Effector CD4-positive, alpha-beta T cell (primary cell): ENCODE measurements at places on chromosomes 3 and 15.

- DNase-seq: peak; percentile 39
Measured at GRCh38 chr15:74631935-74632560, 16.4 kb downstream of the CLK3 start.

DNA sequence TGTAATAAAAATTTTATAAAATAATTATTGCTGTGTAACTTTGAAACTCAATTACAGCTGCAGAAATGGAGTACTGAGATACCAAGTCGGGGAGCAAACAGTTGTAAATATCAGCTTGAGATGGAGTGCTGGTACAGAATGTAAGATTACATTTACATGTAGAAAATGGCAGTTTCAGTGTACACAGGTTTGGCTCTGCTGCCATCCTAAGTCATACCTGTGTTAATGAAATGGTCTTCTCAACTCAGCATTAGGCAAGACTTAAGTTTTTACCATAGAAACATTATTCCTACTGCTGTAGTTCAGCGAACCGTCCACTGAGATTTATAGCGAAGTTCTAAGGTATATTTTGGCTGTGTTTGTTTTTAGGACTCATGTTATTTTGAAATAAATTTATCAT lies 110.1 kb upstream of the TBL1XR1 start:
- no peak for DNase-seq

DNA sequence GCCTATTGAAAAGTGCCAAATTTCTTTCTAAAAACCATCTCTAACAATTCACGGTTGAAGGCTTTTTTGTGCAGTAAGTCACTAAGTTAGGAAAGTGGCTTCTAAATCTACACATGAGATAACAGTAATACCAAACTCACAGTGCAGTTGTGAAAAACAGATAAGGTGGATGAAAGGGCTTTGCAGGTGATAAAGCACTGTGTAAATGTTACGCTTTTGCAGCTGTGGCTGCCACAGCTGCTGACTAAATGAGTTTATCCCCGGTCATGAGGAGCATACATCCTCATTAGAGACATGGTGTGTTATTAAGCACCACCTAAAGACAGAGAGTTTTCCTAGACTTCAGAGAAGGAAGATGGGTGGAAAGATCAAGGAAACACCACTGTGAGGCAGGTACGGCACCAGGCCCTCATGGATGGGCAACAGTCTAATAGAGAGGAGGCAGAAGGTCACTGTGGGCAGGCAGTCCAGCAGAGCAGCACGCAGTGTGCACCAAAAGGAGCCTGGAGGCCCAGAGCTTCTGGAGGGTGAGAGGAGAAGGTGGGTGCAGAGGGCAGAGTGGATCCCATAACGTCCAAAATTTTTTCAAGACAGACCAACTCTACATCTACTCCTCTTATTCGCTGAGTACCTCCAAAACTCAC lies 68.5 kb downstream of the FMN1 start:
- DNase-seq: no peak

- no peak for DNase-seq
Measured at GRCh38 chr3:78660957-78661356, 1106.8 kb downstream of the ROBO1 start.

GRCh38 chr15:84400820-84401219 lies 165.2 kb downstream of the GOLGA6L4 start:
- DNase-seq: no peak

- no peak for DNase-seq
Measured at GRCh38 chr3:148727231-148727630, 29.5 kb downstream of the AGTR1 start.

DNA sequence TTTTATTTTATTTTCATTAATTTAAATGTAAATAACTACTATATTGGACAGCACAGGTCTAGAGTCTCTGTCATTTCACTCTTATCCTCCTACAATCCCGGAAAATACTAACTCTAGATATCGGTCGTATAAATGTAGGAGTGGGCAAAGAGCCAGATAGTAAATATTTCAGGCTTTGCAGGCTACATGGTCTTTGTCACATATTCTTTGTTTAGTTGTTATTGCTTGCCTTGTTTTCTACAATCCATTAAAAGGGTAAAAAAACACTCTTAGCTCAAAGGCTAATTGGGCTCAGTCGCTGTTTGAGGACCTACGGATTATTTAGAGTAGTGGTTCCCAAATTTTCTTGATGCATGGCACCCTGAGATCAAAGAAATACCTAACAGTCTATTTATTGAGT lies 1.7 kb downstream of the KNL1 start:
- no peak for DNase-seq

- DNase-seq: no peak
Measured at GRCh38 chr3:63726656-63727055, 74.2 kb downstream of the SNTN start.

GRCh38 chr3:194245975-194246561 lies 105.1 kb downstream of the CPN2 start:
- DNase-seq: no peak

- DNase-seq: peak; percentile 41
Measured at GRCh38 chr3:187041362-187042307, 97.7 kb downstream of the RPL39L start.

DNA sequence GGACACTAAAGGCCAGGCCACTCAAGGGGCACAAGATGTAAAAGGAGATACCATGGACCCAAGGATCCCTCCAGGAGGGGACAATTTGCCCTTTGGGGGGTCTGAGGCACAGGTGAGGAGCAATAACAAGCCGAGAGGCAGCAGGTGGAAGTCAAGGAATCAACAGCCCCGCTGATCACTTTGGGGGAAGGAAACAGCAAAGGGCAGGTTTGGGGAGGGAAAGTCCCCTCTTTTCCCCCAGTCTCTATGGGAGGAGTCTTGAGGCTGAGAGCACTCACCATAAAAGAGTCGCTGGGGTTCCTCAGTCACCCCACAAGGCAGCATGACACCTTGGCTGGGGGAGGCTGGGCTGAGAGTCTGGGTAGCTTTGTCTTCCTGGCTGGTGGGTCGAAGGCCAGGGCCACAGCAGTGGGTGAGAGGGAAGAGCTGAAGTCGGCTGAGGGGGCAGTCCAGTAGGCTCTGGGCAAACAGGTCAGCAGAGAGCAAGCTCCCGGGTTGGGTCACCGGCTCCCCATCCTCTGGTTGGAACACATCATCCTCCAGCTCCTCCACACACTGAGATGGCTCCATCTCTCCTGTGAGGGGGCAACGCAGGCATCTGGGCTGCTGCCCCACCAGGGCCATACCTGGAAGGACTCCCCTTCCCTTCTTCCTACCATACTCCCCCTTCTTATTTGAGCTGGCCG lies 3.0 kb downstream of the BMF start:
- no peak for DNase-seq

GRCh38 chr15:56471440-56472069 lies 6.6 kb upstream of the MNS1 start:
- no peak for DNase-seq

DNA sequence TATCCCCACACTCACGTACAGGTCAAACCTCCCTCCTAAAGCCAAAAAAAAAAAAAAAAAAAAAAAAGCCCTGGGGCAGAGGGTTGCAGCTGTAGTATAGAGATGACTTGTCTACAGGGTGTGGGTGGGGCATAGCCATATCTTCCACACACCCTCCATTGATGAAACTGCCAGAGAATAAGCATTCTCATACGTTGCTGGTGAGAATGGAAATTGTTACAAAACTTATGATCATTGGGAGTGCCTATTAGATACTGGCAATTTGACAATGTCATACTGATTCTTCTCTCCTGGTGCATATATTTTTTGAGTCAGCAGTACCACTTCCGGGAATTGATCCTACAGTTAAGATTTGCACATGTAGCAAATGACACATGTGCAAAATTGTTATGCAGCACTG lies 11.0 kb upstream of the CTNNB1 start:
- DNase-seq: no peak

DNA sequence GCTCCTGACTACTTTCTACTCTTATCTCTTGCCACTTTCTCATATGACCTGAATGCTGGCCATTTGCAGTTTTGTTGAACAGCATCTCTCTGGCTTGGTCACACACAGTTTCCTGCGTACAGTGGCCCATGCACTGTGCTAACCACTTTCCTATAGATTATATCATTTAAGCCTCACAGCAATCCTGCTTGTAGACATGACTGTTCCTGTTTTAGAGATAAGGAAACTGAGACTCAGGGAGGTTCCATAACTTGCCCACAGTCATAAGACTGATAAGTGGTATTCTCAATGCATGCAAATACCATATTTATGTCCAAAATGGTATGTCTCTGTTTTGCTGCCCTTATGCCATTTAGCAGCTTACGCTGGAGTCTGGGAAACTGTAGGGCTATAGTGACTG lies 229.5 kb downstream of the NR1D2 start:
- no peak for DNase-seq

GRCh38 chr15:85463276-85463892 lies 83.0 kb downstream of the AKAP13 start:
- DNase-seq: no peak

- DNase-seq: no peak
Measured at GRCh38 chr3:107910713-107911259, 180.0 kb downstream of the CD47 start.

- DNase-seq: no peak
Measured at GRCh38 chr15:93973287-93973686, 258.1 kb upstream of the MCTP2 start.
